ENCODE measurements at places on chromosomes 5 and 9.

DNA sequence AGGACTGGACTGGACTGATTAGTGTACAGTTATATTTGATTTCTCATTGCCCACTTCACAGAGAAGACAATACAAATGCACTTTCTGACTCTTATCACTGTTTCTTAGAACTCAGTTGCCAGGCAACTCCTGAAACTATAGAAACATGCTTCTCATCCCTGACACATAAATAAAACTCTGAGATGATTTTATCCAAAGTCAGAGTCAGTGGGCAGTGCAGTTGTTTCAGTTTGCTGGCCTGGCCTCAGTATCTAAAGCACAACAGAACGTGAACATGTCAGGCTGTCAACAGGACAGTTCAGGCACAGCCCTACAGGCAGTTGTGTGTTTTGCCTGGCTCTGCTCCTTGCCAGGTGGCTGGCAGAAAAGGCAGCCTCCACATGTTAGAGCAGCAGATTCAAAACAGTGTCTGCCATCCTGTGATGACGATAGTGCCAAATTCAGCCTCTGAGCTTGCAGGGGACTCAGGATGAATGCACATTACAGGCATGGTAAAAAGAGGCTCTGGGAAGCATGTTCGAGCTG, 65.1 kb upstream of the CCDC152 start:
- DNase-seq = no peak

DNA sequence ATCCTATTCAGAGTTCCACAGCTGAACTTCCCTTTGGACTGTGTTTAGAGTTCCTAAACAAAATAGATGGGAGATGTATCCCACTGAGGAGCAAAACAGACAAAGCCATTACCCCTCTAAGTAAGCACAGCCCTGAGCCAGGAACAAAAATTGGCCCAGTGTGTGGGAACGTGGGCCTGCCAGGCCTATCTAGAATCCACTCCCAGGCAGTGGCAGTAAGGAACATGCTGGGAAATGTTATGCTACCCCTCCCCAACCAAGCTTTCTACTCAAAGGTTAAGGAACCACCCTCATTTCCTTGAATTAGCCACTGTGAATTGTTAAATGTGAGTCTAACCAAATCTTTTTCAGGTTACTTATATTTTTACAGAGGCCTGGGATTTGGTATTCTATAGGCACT, 405.1 kb upstream of the PTGER4 start:
- no peak for DNase-seq

- peak; percentile 67 for DNase-seq
Measured at GRCh38 chr5:33441241-33442177, 744 bp downstream of the TARS1 start.

GRCh38 chr9:22413884-22414283, 32.7 kb upstream of the DMRTA1 start:
- DNase-seq = no peak

- DNase-seq = peak; percentile 54
Measured at GRCh38 chr5:133848341-133848811, 120.0 kb downstream of the C5orf15 start.

Data from NCI-H2029 treated with DMSO at 0.1 percent for 48 hours (cell line).